CD4-positive, alpha-beta T cell treated with Interleukin-6 at 100 ng/mL for 8 hours (primary cell): ENCODE measurements at places on chromosomes 2 and 18.

- DNase-seq, result no peak
Observed at GRCh38 chr18:74508821-74509225, 12.7 kb downstream of the CNDP2 start.

- DNase-seq, result no peak
Observed at GRCh38 chr2:207334624-207335371, 169.1 kb upstream of the KLF7 start.

DNA sequence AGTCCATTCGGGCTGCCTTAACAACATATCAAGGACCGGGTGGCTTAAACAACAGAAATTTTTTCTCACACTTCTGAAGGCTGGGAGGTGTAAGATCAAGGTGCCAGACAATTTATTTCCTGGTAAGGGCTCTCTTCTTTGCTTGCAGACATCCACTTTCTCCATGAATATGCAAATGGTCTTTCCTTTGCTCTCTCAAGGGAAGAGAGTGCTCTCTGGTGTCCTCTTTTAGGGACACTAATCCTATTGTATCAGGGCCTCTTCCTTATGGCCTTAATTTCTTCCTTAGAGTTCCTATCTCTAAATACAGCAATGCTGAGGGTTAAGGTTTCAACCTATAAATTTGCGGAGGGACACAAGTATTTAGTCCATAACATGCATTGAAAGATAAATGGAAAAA is 770.8 kb downstream of the DSC3 start:
- DNase-seq, result no peak

DNA sequence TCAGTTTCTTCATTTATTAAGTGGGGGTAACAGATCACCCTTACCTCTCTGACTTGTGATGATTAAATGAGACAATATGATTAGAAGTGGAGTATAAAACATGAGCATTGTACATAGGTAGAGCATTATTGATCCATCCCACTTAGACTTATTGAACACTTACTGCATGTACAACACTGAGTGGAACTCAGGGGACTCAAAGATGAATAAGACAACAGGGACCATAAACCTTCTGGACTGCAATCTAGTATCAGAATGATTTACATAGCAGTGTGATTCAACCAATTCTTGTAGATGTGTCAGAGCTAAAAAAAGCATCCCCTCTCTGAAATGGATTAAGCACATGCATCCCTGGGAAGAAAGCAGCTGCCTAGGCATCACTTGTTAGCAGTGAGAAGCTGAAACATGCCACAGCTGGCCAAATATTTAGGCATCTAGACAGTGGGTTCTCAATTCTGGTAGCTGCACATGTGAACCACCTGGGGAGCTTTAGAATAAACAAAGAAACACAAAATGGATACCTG is 111.5 kb downstream of the CYRIA start:
- DNase-seq, result no peak

GRCh38 chr2:128095201-128095600 is 4.2 kb downstream of the UGGT1 start:
- DNase-seq, result no peak

GRCh38 chr2:240237609-240238174 is 97.2 kb upstream of the OTOS start:
- no peak for DNase-seq

DNA sequence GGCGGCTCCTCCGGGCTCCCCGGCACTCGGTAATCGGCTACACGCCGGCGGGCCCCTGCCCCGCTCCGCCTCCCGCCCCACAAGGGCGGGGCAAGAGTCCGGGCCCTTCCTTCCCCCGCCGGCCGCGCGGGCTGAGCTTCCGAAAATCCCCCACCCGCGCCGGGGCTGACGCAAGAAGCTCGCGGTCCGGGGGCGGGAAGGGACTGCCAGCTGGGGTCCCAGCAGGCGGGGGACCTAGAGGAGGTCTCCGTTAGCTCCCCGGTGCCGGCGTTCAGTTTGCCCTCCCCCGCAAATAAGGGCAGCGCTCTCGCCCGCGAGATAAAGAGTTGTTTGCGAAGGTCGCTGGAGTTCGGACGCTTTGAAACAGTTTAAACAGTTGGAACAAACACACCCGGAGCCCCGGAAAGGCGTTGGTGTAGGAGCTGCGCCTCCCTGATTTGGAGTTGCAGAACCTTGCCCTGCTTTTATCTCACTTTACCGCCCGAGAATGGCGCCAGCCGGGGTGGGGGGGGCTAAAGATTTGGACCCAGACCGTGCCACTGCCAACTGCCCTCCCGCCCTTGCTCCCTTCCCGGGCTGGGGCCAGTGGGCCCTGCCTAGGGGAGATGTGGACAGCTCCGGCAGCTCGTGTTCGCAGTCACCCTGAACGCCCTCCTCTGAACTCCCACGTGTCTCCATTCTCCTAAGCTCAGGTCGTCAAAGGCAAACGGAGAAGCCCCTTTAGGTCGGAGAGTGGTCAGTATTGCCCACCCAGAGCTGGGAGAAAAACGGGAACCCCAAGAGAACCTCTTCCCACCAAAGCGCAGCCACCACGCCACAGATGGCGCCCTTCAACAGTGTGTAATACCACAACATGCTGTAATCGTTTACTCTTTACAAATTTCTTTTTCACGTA is at the start of gene NFE2L2:
NFE2L2 (minus strand) TSS at position 35 of the 895 bp plus-strand sequence. CDS start 151 bp downstream, outside the sequence.
- peak; percentile 90 for DNase-seq

DNA sequence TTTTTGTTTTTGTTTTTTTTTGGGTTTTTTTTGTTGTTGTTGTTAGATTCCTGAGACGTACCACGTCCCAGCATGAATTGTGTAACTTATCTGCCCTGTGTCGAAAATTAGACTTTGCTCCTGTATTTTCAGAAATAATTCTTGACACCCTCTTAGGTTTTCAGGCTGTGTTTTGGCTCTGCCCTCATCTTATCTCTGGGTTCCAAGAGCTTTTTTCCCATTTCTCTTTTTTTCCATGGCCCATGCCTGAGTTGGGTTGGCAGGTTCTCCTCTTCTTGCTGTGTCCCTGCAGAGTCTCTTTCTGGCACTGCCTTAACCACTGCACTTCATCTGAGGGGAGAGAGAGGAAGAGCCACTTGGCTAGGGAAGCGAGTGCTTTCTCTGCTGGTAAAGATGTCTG is 42.4 kb downstream of the CTIF start:
- DNase-seq, result no peak

GRCh38 chr2:147628971-147629421 is 215.8 kb upstream of the ACVR2A start:
- no peak for DNase-seq

DNA sequence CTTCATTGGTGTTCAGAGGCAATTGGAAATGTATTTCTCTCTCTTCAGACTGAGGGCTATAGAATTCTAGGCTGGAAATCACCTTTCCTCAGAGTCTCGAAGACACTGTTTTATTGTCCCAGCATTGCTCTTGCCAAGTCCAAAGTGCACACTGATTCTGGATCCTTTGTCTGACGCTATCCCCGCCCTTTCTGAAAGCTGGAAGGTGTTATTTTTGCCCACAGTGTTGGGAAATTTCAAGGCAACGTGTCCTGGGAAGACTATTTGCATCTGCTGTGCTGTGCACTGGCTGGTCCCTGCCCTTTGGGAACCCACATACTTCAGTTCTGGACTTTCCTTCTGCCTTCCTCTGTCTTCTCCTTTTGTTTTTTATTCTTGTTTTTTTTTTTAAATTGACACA is 190.8 kb downstream of the SH3BP4 start:
- DNase-seq, result no peak

GRCh38 chr2:8478471-8478793 is 203.4 kb upstream of the ID2 start:
- no peak for DNase-seq

GRCh38 chr2:160375037-160375436 is 118.6 kb downstream of the RBMS1 start:
- DNase-seq, result no peak

- no peak for DNase-seq
Observed at GRCh38 chr2:235005023-235005422, 53.2 kb downstream of the SH3BP4 start.
